ENCODE measurements at places on chromosomes 5 and 9.

DNA sequence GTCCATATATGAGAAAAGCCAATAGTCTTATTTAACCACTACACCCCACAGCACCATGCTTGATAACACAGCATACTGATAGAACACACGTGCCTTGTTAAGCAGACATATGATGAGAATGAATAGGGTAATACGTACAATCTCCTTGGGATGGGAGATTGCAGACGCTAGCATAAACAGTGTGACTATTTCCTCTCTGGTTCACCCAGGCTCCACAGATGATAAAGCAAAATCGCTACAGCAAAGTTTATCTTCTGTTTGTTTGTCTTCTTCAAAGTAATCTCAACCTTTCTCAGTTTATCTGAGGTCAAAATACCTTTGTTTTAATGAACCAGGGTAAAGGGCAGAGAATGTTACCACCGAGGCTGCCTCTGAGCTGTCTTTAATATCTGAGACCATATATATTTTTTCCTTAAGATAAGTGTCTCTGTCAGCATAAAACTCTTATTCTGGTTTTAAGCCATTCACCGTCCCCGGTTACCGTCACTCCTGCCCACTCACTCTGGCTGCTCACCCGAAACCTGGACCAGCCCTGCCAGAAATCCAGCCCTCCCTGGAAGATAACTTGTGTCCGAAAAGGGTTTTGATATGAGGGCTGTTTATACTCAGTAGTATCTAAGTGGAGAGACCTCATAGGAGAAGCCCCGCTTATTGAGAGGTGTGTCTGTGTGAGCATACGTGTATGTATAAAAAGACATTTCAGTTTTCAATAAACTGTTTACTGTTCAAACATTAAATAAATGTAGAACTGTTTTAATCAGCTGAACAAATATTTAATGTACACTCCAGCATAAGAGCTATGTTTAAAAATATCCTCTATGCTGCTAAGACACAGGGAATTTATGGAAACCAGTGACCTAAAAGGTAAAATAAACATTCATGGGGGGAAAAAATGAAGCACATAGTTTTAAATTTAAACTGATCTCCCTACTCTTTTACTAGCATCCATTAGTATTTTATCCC is 465.4 kb downstream of the RASEF start:
- DNase-seq = no peak

GRCh38 chr5:145316282-145316681 is 518.9 kb downstream of the PRELID2 start:
- no peak for DNase-seq

DNA sequence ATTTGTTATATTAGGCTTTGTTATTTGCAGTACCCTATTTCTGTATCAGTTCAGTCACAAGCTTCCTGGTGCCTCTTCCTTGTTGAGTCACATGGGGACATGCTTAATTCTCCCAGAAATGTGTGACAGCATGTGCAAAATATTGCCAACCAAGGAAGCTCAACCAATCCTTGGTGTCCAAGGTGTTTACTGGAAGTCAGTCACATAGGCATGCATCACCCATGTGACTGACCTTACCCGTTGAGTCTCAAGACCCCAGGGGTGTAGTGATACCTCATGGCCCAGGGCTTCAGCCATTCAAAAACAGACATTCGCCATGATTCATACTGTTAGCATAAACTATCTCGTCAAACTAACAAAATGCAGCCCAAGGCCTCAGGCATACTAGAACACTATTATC is 9.3 kb upstream of the ANKDD1B start:
- DNase-seq = no peak

DNA sequence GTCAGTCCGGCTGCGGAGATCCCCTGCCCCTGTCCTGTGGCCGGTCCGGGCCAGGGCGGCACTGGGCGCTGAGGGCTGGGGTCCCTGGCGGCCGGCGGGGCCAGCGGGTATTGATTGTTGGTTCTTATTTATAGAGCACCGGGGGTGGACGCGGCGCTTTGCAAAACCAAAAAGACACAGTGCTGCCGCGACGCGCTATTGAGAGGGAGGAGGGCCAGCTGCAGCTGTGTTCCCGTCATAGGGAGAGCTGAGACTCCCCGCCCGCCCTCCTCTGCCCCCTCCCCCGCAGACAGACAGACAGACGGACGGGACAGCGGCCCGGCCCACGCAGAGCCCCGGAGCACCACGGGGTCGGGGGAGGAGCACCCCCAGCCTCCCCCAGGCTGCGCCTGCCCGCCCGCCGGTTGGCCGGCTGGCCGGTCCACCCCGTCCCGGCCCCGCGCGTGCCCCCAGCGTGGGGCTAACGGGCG is 2.5 kb downstream of the LRRC26 start:
- no peak for DNase-seq

- DNase-seq = no peak
Measured at GRCh38 chr9:118263949-118264348, 559.7 kb downstream of the TLR4 start.

DNA sequence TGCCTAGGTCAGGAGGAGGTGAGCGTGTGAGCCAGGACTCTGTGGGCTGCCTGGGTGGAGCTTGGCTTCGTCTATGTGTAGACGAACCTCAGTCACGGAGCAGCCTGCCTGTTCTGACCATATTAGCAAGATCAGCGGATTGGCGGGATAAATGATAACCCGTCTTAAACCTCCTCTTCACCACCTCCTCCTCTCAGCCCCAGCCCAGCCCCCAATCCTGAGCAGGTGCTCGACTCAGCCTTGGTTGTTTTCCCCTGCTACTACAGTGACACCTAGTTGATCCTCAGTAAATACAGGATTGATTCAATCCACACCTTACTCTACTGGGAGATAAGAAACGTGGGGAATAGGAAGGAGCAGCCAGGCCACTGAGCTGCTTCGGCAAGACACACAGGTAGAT is 286.1 kb downstream of the IRX2 start:
- DNase-seq = no peak

- no peak for DNase-seq
Measured at GRCh38 chr9:69389437-69389995, 64.5 kb downstream of the ENTREP1 start.

GRCh38 chr5:97229196-97229595 is 46.1 kb upstream of the RIOK2 start:
- DNase-seq = no peak

DNA sequence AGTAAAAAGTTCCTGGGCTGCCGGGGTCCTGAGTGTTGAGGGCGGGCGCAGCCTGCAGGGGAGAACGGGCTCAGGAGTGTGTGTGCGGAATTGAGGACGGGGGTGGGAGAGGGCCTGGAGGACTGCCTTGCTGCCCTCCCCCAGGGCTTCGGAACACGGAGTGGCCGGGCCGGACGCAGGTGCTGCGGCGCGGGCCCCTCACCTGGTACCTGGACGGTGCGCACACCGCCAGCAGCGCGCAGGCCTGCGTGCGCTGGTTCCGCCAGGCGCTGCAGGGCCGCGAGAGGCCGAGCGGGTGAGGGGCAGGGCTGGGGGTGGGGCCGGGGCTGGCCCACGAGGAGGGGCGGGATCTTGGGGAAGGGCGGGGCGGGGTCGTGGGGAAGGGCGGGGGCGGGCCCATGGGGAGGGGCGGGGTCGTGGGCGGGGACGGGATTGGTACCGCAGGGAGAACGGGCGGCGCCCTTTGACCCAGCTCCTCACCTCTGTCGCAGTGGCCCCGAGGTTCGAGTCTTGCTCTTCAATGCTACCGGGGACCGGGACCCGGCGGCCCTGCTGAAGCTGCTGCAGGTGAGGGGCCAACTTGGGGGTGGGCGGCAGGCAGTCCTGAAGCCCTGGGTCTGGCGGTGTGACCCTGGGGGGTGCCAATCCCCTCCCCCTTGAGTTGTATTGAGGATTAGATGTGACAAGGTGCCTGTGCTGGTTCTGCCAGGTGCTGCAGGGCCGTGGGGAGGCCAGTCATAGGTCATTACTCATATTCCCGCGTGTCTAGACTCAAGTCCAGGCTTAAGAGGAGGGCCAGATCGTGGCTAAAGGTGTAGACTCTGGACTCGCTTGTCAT is 7.1 kb downstream of the FPGS start:
- no peak for DNase-seq

DNA sequence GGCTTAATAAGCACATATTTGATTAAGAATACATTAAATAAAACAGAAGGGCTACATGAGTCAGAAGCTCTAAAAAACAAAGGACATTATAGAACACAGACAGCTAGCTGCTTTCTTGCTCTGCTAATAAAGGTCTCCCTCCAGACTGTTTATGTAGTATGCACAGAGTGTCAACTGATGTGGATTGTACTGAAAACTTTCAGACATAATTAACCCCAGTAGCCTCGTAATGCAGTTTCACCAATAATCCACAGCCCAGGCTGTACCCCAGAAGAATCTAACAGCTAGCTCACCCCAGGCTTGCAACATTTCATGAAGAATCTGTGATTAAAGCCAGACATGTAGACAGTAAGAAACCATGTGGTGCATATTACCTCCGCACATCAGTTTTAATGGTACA is 30.8 kb downstream of the FGF10 start:
- DNase-seq = no peak

DNA sequence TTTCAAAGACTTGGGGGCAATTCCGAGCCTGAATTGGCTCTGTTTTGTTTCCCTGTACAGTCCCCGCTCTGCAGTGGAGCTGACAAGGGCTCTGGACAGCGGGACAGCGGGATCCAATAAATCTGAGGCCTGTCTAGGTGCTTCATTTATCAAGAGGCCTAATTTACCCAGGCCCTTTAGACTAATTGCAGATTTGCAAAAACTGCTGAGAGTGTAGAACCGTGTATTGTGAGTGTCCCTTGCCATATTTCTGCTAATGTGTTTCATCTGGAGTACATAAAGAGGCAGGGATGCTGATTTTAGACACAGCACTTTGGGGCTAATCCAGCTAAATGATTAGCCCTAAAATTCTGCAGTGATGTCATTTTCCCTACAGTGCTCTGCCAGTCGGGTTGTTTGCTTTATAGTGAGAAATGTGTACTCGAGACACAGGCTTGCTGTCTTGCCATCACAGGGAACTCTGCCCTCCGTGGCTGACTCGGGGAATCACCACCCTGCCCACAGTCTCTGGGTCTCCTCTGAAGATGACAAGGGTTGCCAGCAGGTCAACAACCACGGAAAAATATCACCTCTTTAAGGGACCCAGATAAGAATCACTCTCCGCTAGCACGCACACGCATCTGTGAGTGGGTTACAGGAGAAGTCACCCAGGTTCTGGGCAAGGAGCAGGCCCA is 592.0 kb downstream of the BNC2 start:
- no peak for DNase-seq

- no peak for DNase-seq
Measured at GRCh38 chr5:150302301-150303069, at the start of gene ARSI. ARSI (minus strand) TSS chr5:150302905; CDS start chr5:150302373, 532 bp downstream.

DNA sequence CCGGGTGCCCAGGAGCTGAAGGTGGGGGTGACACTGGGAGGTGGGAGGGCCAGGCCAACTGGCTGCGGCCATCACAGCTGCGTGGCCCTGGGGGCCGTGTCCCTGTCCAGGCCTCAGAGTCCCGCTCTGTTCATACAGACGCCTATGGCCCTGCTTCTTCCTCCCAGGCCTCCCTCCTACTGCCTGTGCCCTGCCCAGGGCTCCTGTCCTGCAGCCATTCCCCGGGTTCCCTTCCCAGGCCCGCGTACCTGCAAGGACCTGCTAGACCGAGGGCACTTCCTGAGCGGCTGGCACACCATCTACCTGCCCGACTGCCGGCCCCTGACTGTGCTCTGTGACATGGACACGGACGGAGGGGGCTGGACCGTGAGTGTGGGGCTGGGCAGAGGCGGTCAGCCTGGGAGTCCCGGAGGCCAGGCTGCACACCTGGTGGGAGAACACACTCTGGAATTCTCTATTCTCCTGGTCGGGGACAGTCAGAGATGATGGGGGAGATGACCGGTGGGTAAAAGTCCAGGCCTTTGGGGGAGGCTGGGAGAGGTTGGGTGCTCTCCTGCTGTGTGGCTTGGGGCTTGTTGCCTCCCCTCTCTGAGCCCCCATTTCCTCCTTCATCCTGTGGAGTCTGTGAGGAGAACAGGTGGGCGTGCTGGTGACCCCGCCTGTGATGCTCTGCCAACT is 4.5 kb downstream of the FCN2 start:
- no peak for DNase-seq

- no peak for DNase-seq
Measured at GRCh38 chr9:111965566-111966019, 69.0 kb downstream of the UGCG start.

- DNase-seq = no peak
Measured at GRCh38 chr5:89081360-89081759, 198.4 kb upstream of the MEF2C start.

DNA sequence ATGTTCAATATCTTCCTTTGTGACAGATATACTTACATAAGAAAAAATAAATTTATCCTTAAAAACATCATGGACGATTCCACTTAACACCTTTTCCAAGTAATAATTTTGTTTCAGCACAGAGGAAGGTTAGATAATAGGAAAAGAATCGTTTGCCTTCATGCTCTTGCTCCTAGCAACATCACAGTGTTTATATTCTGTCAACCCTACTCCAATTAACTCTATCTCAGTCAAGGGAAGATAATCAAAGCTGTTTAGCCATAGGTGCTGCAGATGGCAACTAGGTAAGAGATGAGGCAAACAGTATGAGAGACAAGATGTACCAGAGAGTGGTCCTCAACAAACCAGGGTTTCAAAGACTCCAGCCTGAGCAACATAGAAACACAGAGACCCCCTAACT is 55.6 kb downstream of the UBAP2 start:
- DNase-seq = no peak

DNA sequence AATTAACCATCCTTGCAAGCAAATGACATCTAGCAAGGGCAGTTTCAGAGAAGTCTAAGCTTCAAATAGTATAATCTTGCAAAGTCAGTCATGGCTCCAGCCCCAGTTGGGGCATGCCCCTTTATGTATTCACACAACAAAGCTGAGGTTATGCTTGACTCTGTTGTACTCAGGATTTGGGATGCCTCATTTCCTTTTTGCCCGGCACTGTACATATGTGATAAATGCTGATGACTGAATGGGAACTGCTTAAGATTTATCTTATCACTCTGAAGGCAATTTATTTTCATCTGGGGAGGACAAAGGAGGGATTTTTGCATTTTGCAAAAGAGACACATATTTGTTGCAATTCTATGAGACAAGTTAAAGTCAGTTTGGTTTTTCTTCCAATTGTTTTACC is 219.2 kb downstream of the TRPM3 start:
- DNase-seq = no peak

DNA sequence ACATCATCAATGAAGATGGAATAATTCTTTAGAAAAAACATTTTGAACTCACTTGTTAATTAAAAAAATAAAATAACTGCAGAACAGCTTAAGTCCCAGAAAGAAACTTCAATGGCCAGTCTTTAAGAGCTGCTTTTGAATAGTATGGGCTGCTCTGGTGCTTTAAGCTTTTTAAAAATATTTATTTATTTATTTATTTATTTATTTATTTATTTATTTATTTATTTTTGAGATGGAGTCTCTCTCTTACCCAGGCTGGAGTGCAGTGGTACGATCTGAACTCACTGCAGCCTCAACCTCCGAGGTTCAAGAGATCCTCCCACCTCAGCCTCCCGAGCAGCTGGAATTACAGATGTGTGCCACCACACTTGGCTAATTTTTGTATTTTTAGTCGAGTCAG is 516.3 kb upstream of the DAP start:
- no peak for DNase-seq

GRCh38 chr9:21392270-21392669 is 7.1 kb upstream of the IFNA2 start:
- DNase-seq = no peak

GRCh38 chr5:3268760-3269330 is 326.8 kb upstream of the IRX1 start:
- DNase-seq = no peak

- DNase-seq = no peak
Measured at GRCh38 chr5:179289756-179290385, 55.4 kb downstream of the ADAMTS2 start.

GRCh38 chr9:109297899-109298298 is 23.0 kb downstream of the EPB41L4B start:
- DNase-seq = no peak
